HS-5 (cell line): ENCODE measurements at places on chromosomes 7 and 10.
A peak's percentile ranks its signal among the peaks of the same experiment; 100 is the strongest.

GRCh38 chr7:13117103-13117502 lies 429.7 kb downstream of the ARL4A start:
- peak; percentile 14 for DNase-seq

DNA sequence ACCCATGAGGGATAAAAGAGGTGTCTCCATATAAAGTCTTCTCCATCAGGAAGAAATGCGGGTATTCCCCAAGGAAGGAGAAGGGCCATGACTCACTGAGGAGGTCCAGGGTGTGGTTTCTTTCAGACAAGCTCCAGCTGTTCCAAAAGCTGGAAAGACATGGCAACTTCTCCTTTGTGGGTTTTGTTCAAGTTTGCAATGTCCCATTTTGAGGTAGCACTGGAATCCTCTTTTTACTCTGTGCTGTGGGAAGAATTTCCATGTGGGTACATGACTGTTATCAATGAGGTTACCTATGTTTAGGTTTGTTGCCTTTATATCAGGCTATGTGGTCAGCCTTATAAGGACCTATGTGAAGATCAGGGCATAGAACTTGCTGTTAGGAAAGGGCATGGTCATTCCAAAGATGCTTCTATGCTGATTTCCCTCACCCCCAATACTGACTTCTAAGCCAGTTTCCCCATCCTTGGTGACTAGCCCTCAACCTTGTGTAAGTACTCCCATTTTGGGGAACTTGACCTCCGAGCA lies 697.5 kb downstream of the INHBA start:
- peak; percentile 96 for DNase-seq

DNA sequence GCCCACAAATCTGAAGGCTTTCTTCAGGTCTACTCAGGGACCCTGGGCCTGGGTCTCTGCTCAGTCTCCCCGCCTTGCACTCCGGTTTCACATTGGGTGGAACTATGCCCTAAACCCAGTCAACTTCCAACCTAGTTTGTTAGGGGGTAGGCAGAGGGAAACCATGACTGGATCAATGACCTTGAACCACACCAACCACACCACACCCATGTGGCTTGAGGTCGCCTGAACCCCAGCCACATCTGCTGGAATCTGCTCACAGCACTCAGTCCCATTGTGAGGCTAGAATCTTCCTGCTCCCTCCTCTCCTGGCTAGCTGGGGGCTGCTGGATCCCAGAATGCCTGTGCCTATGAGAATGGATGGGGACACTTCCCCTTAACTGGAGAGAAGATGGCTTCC lies 17.9 kb downstream of the RFC2 start:
- DNase-seq: no peak

DNA sequence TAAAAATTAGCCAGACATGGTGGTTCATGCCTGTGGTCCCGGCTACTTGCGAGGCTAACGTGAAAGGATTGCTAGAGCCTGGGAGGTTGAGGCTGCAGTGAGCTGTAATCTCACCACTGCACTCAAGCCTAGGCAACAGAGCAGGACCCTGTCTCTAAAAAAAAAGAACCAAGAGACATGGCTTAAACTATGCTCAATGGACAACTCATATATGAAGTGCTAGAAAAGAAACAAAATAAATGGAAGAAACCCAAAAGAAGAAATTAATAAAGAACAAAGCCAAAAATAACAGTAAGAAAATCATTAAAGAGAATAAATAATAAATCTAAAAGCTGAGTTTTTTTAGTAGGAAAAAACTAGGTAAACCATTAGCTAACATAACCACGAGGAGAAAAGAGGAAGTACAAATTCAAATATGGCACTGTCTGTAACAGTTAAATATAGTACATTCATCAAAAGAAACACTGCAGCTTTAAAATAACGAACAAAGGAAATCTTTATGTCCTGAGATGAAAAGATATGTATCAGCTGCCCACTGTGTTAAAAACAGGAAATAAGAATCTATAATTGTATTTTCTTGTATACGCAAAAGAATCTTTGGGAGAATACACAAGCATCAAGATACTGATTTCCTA lies 48.7 kb downstream of the UPF2 start:
- no peak for DNase-seq

GRCh38 chr10:12355384-12355783 lies 6.0 kb downstream of the CAMK1D start:
- DNase-seq: no peak

- no peak for DNase-seq
These were observed 110.9 kb upstream of the FAM180A start for GRCh38 chr7:135859538-135859937.

GRCh38 chr7:43701500-43701854 lies 27.8 kb downstream of the COA1 start:
- no peak for DNase-seq

GRCh38 chr10:125565046-125565445 lies 117.9 kb downstream of the TEX36 start:
- no peak for DNase-seq

- no peak for DNase-seq
These were observed 12.3 kb upstream of the SLC26A3 start for GRCh38 chr7:107815254-107815882.

DNA sequence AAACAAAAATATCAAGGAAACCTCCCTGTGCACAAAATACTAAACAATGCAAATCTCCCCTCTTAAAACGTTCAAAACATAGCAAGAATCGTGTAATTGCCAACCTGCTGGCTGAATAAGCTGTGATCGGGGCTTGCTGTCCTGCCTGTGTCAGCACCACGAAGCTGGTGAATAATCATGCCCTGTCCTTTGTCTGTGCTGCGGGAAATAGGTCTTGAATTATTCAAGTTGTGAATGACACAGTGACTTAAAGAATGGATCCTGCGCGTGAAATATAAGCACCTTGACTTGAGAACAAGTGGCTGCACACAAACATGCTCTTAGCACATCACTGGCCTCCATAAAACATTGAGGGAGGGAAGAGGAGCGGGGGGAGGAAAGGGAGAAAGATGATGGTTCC lies 130.2 kb downstream of the OAT start:
- no peak for DNase-seq

DNA sequence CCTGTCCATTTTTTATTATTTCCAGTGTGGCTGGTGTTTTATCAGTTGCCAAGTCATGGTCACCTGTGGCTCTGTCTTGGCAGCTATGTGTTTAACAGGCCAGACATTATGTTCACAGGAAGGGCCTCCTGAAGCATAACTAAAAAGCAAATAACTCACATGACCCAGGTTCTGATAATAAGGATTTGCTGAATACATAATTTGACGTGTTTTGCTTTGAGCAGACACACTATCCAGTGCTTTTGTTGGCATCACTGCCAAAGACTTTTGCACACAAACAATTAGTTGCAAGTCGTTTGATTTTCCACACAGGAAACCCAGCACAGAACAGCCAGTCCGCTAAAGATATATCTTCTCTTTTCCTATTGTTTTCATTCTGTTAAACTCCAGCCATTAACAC lies 173.6 kb downstream of the ARL4A start:
- no peak for DNase-seq

- peak; percentile 56 for DNase-seq
These were observed 1.9 kb downstream of the TTYH3 start for GRCh38 chr7:2633538-2634266.

- no peak for DNase-seq
These were observed 28.0 kb downstream of the PRSS2 start for GRCh38 chr7:142798451-142799436.

DNA sequence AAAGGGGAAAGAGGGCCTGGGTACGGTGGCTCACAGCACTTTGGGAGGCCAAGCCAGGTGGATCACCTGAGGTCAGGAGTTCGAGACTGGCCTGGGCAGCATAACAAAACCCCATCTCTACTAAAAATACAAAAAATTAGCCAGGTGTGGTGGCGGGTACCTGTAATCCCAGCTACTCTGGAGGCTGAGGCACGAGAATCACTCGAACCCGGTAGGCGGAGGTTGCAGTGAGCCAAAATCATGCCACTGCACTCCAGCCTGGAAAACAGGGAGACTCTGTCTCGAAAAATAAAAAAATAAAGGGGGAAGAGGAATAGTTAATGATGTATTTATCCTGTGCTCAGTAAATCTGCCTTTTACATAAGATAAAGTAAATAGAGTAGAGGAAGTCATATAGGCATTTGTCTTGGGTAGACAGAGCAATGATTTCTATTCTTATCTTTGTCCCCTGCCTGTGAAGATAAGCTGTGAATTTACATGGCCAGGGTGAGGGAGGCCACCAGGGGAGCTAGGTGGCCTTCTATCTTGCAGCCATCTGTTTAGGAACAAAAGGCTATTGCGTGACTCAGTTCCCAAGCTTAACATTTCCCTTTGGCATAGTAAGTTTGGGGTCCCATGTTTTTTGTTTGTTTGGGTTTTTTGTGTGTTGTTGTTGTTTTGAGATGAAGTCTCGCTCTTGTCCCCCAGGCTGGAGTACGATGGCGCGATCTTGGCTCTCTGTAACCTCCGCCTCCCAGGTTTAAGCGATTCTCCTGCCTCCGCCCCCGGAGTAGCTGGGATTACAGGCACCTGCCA lies 73.2 kb upstream of the GTF2I start:
- no peak for DNase-seq

DNA sequence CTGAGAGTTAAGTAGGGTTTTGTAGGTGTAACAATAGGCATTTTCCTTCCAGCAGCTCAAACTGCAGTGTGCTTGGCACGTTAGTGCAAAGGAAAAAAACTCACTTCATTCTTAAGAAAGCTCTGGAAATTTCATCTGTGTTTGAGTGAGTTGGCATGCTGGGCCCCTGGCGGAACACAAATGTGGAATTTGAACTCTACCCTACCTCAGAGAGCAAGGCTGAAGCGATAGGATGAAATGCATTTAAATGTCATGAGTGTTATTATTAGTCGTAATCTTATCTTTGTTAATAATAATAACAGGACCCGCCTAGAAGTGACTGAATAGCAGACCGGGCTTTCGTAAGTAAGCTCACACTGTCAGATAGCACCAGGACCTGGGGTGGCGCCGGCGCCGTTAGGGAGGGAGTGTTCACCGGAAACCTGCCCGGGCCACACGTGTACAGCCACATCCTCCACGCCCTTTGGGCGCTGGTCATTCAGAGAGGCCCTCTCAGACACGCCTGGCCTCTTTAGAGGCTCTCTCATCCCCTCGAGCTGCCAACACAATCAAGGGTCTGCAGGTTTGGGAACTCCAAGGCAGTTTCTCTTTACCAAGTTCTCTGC lies 63.5 kb downstream of the GRK5 start:
- no peak for DNase-seq

DNA sequence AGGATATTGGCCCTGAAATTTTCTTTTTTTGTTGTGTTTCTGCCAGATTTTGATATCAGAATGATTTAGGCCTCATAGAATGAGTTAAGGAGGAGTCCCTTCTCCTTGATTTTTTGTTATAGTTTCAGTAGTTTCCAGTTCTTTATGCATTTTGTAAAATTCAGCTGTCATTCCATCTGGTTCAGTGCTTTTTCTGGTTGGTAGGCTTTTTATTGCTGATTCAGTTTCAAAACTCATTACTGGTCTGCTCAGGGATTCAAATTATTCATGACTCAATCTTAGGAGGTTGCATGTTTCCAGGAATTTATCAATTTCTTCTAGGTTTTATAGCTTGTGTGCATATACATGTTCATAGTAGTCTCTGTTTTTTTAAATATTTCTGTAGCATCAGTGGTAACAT lies 10.1 kb upstream of the TMEM196 start:
- no peak for DNase-seq

GRCh38 chr7:147235645-147236382 lies 1119.2 kb downstream of the CNTNAP2 start:
- no peak for DNase-seq

- DNase-seq: no peak
These were observed 1174.3 kb downstream of the XPNPEP1 start for GRCh38 chr10:108749042-108749441.

GRCh38 chr7:140506788-140507464 lies 27.6 kb upstream of the MKRN1 start:
- no peak for DNase-seq

GRCh38 chr7:91046322-91047089 lies 217.7 kb upstream of the FZD1 start:
- no peak for DNase-seq

GRCh38 chr7:82109288-82109687 lies 334.3 kb downstream of the CACNA2D1 start:
- no peak for DNase-seq

DNA sequence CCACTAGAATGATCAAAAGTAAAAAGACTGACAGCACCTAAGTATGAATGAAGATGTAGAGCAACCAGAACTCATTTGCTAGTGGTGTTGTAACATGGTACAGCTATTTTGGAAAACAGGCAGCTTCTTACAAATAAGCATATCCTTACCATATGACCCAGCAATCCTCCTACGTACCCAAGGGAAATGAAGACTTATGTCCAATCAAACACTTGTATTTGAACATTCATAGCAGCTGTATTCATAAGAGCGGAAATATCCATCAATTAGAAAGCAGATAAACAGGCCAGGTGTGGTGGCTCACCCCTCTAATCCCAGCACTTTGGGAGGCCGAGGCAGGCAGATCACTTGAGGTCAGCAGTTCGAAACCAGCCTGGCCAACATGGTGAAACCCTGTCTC lies 53.0 kb downstream of the KLRG2 start:
- no peak for DNase-seq

- DNase-seq: no peak
These were observed 30.2 kb downstream of the TAS2R16 start for GRCh38 chr7:122965306-122965705.

DNA sequence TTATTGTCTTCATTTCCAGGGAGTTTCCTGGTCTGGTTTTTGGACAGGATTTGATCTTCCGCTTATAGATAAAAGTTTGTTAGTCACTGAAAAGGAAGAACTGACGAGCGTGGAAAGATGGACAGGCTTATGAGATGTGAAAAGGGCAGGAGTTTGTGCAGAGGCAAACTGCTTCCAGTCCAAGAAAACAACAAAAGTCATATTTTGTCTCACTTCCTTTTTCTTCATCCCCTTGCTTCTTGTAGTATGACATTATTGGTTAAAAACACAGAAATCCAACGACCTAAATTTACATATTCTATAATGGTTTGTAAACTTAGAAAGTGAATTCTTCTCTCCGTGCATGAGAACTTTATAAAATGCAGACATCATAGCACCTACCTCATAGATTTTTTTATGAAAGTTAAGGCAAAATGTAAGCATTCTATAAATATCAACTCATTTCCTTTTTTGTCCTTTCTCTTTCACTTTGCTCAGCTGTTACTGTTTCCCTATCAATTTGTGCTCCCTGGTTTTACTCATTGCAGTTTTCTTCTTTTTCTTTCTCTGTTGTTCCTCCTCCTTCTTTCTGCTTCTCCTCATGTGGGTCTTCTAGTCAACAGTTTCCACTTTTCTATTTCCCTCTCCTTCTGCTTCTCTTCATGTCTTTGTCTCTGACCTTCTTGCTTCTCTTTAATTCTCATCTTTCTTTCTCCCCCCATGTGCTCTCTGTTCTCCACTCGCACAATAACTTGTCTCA lies 370.2 kb downstream of the ARL4A start:
- DNase-seq: no peak

DNA sequence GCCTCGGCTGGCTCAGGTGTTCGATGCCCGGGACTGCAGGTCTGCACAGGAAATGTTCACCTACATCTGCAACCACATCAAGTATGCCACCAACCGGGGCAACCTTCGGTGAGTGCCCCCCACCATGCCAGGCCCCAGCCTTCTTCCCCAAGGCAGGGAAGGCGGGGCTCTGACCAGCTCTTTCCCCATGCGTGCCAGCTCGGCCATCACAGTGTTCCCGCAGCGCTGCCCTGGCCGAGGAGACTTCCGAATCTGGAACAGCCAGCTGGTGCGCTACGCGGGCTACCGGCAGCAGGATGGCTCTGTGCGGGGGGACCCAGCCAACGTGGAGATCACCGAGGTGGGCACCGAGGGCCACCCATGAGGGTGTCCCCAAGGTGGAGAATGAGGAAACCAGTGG lies 7.5 kb downstream of the NOS3 start:
- DNase-seq: no peak

- peak; percentile 40 for DNase-seq
These were observed 19.9 kb downstream of the ACTA2 start for GRCh38 chr10:88932539-88933256.

GRCh38 chr7:133763076-133763640 lies 364.0 kb upstream of the LRGUK start:
- DNase-seq: no peak
